ENCODE measurements at places on chromosomes 7 and 10.
A peak's percentile ranks its signal among the peaks of the same experiment; 100 is the strongest.

GRCh38 chr10:117163954-117164548 is 26.0 kb upstream of the VAX1 start:
- DNase-seq, result no peak

DNA sequence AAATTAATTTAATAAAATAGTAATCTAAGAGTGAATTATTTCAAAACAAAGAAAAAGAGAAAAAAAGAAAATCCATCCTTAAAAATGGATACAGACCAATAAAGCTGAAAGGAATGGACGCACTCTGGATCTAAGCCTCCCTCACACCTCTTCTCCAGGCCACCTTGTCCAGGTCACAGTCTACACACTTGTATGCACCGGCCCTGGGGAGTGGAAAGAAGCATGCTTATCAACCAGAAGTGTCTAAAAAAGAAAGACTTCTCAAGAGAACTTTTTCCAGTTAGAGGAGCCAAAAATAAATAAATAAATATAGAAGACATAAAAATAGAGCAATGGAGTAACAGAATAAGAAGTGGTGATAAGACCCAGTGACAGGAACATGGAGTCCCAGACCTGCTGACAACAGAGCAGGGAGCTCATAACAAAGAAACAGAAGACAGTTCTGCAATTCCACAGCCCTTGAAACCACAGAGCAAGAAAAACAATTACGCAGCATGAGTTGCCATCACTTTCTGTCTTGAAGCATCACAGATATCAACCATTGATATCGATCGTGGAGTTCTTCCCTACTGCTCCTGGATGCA is 311.7 kb upstream of the NFE2L3 start:
- DNase-seq, result no peak

GRCh38 chr10:77713521-77714280 is 76.1 kb upstream of the KCNMA1 start:
- DNase-seq, result no peak

DNA sequence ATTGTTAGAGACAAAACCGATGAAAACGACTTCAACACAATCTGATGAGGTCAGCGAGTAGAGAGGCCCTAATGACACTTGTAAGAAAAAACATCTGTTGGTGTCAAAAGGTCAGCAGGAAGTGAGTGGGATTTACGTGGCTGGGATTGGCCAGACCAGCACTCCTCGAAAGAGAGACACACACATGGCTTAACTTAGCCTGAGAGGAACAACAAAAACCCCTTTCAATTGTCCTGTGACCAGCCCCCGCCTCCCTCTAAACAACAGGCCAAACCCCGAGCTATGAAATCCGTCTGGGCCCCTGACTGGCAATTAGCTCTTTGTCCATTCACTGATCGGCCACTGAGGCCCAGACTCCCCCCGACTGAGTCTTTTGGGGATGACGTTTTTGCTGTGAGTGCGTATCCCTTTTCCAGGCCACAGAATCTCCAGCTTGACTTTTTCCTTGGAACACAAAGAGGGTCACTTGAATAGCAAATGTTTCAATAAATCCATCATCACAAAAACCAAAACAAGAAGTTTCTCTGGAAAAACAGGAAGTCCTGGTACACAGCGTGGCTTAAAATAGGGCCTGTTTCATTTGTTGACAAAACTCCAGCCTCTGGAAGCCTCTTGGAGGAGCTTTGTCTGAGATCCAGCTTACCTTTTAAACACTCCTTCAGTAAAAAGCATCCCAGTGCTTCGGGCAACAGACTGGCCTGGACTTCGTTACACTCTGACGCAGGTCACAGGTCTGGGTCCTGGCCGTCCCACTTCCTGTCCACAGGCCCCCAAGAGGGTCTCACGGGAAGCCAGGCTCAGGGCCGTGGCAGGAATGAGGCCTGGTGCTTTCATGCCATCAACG is 103.0 kb downstream of the CTBP2 start:
- peak; percentile 12 for DNase-seq

GRCh38 chr7:47327346-47327697 is 254.6 kb downstream of the TNS3 start:
- no peak for DNase-seq

- DNase-seq, result no peak
These were observed 4.9 kb downstream of the TRIM8 start for GRCh38 chr10:102648889-102649796.

- DNase-seq, result peak; percentile 95
These were observed 345.0 kb downstream of the SORCS1 start for GRCh38 chr10:106819490-106819889.

DNA sequence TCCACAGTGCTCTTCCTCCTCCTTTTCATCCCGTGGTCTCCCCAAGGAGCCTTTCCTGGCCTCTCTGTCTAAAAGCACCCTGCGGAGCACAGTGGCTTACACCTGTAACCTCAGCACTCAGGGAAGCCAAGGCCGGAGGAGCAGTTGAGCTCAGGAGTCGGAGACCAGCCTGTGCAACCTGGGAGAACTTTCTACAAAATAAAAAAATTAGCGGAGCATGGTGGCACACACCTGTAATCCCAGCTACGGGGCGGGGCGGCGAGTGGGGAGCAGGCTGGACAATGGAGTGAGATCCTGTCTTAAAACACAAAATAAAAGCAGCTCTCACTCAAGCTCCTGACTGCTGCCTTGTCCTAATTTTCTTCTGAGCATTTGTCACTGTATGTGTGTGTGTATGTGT is 1.4 kb upstream of the COBL start:
- no peak for DNase-seq

DNA sequence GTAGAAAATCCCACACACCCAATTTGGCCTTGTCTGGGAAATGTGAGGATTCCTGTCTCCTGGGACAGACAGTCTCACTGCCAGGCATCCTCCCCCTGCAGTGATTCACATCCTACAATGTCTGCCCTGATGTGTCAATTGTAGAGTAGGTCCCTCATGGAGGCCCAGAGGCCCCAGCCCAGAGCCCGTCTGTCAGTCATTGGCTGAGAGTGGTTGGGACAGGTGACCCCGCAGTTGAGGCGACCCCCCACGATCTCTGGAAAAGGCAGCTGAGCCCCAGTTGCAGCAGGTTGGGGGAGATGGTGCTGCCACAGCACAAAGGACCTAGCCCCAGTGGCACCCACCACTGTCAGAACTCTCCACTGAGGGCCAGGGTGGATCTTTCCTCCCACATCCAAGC is 84.3 kb upstream of the INSIG1 start:
- no peak for DNase-seq

DNA sequence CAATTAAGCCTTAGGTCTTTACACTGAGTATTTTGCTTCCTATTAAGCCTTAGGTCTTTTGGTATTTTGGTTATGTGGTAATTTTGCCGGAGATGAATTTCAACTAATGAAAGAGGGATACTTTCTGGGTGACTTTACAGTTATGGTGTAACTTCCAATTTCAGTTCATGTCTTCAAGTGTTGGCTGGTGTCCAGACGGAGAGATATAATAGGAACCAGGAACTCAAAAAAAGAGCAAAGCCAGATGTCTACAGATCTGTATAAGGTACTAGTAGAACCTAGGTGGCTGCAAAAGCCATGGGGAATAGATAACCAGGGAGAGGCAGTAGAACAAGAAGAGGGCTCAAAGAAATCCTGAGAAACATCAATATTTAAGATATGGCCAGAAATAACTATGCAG is 12.3 kb downstream of the ERCC6 start:
- DNase-seq, result no peak

- DNase-seq, result no peak
These were observed 17.8 kb downstream of the SCD start for GRCh38 chr10:100364735-100365391.

GRCh38 chr7:45610019-45610418 is 35.9 kb downstream of the ADCY1 start:
- DNase-seq, result no peak
